ENCODE measurements at places on chromosomes 5 and 9.

DNA sequence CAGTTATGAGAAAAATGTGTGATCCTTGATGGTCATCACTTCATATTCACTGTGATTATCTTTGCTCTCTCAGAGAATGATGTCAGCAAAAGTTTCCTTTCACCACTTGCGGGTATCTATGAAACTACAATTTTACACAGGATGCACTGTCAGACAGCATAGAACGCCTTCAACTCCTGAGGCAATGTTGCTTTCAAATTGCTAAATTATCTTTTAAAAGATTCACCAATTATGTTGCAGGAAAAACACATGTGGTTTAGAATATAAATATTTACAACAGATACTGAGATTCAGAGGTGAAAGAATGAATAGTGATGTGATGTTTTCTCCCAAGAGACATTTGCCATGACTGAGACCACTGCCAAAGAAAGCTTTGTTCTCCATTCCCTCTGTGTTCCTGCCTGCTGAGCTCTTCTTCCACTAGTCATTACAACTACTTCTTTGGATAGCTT is 879.8 kb upstream of the DMAC1 start:
- DNase-seq, result no peak

- no peak for DNase-seq
Measured at GRCh38 chr5:35468811-35469210, 148.9 kb upstream of the SPEF2 start.

DNA sequence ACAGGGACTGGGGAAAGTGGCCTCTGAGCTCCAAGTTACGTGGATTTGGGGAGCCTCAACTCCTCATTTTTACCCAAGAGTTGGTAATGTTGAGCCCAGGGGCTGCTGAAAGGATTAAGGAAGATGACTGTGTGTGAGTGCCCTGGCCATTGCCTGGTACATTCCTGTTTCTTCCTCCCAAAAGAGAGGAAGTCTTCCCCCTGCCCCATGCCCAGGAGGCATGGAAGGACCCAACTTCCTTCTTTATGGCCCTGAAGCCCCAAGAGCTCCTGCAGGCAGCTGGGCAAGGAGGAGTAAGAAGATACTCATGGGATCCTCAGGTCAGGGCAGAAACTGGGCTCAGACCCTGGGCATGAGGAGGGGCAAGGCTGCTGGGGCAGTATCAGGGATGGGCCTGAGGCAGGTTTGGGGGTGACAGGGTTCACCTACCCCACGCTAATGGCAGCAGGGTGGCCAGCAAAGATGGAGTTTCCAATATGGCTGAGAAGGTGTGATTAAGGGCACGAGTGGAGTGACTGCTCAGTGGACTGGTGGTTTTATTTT is 118.3 kb upstream of the MVB12B start:
- DNase-seq, result no peak

DNA sequence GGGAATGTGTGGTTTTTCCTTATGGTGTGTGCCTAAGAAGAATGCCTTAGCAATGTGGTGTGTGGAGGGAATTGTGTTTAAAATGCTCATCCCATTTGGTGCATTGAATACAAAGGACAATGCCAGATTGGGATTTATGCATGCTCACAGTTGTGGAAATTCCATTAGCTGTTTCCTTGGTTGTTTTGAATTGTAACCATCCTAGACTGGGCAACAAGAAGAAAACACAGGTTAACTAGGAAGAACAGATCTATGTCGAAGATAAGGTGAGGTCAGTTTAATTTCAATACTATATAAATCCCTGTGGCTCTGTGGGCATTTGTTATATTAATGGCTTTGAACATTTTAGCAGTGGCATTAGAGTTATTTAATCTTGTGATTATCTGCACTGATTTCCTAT is 266.8 kb downstream of the MAT2B start:
- DNase-seq, result no peak

- no peak for DNase-seq
Measured at GRCh38 chr9:13281356-13282016, 2.0 kb upstream of the MPDZ start.

DNA sequence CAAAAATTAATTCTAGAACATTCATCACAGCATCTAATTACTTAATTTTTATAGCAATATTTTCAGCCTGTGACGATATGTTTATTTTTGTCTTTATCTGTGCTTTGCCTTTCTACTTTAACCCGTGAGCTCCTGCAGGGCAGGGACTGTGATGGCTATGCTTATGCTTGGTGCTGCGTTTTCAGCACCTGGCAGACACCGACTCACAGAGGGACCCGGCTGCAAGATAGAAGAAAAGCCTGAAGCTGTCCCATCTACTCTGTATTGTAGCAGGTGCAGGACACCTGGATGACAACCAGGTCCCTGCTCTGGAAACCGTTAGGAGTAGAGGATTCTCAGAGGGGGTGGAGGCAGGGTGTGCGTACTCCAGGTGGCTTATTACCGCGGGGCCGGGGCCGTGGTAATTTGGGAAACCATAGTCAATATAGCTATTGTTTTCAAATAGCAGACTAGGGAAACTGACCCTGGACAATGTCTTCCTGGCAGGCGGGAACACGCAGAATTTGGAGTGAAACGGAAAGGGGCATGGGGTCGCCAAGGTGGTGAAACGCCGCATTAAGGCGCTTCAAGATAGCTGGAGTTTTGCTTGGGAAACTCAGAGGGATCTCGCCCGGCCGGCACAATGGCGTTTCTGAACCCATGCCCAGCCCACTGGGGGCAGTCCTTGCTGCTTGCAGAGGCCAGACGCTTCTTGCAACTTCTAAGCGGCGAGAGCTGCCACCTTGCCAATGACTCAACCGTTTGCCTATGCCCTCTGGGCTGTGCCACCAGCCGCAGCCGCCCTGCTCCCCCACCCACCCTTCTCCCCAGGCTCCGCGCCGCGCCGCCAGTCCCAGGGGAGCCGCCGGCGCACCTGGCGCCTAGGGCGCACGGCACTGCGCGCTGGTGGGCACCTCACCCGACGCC is 140.1 kb upstream of the PALM2AKAP2 start:
- DNase-seq, result no peak

- DNase-seq, result no peak
Measured at GRCh38 chr5:76689321-76690036, 26.4 kb upstream of the F2R start.

- DNase-seq, result no peak
Measured at GRCh38 chr9:108205276-108205675, 650.5 kb downstream of the ACTL7B start.

DNA sequence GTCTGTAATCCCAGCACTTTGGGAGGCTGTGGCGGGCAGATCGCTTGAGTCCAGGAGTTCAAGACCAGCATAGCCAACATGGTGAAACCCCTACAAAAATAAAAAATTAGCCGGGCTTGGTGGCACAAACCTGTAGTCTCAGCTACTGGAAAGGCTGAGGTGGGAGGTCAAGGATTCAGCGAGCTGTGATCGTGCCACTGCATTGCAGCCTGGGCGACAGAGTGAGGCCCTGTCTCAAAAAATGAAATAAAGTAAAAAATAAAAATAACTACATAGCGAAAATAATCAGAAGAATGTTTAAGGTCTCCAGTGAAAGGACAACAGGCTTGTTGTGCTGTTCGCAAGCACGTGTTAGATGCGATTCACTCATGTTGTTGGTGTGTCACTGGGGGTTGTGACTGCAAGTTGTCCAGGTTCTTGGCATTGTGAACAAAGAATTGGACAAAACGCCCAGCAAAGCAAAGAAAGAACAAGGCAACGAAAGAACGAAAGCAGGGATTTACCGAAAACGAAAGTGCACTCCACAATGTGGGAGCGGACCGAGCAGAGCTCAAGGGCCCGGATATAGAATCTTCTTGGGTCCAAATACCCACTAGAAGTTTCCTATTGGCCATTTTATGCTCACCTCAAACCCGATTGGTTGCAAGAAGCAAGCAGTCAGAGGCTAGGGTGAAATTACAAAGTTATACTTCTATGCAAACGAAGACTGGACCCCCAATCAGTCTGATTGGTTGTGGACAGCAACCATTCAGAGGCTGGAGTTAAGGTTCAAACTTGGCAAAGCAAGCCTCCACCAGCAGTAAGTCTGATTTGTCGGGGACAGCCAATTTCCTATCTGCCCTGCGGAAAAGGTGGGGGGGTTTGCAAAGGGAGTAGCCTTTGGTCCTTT is 844 bp upstream of the MCCC2 start:
- no peak for DNase-seq

- DNase-seq, result no peak
Measured at GRCh38 chr9:106893088-106893487, 30.1 kb downstream of the ZNF462 start.

DNA sequence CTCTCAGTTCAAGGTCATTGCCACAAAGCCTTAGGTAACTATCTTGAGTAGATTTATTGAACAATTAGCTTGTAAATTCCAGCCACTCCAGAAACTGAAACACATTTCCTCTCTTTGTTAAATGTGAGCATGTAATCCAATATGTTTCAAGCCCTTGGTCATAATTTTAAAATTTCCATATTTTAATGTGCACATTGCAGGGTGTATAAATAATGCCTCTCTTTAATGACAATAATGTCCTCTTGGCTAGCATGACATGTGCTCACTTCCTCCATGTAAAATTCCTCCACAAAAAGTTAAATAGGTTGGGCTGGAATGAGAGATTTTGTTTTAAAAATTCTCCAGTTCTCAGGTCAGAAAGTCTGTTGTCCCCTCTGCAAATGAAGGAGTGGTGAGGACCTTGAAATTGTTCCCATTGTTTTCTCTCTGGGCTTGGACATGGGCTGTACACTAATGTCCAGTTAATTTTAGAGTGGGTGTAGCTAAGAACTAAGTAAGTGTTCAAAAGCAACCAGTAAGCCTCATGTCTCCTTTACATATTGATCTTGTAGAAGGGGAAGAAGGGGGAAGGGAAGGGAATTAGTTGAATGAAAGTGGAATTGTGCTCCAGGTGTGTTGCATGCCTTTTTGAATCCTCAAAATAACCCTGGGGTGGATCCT is 2.9 kb downstream of the PPP3R2 start:
- no peak for DNase-seq

- DNase-seq, result no peak
Measured at GRCh38 chr9:106069241-106069640, 374.9 kb downstream of the TMEM38B start.

GRCh38 chr9:37486616-37487548 is 1.1 kb downstream of the POLR1E start:
- DNase-seq, result no peak

GRCh38 chr5:126619781-126620180 is 19.0 kb downstream of the PHAX start:
- DNase-seq, result no peak

DNA sequence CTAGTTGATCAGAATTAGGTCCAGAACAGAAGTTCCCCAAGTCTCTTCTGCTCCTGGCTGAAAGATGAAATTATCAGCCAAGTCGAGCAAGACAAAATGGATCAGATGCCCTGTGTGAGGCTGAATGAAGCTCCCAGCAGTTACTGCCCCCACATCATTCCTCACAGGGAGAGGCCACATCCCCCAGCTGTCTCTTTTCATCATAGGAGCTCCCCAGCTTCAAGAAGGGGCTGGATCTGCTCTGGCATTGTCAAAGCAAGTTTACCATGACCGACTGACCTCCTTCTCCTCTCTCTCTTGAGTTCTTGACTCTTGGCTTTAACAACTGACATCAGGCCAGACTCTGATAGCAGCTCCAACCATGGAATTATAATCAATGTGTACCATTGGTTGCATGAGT is 133.3 kb upstream of the RAD23B start:
- no peak for DNase-seq

GRCh38 chr5:154202379-154203260 is 12.1 kb downstream of the GALNT10 start:
- no peak for DNase-seq

DNA sequence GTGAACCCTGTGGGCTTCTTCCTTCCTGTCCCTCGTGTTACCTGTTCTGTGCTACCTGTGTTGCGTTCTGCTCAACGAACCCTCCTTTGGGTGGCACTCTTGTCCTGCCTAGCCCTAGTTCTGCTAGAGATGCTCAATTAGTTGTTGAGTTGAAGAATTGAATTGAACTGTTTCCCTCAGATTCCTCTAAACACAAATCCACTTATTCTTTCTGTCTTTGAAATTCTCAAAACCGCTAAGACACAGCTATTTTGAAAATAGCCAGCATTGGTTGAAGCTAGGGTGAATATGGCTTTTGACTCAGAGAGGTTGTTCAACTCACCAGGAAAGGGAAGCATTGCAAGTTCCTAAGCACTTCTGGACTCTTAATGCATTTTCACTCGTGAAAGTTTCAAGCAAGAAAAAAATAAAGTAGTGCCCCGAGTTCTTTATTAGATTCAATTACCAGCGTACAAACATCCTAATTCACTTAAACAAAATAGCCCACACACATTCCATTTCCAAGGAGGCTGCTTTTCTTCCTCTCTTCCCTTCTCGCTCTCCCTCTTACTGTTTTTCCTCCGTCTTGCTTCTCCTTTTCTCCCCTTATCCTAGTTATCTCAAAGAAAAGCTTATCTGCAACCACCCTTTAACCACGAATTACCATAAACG is 642 bp upstream of the ITGA1 start:
- DNase-seq, result peak; percentile 32

- DNase-seq, result peak; percentile 19
Measured at GRCh38 chr9:135214706-135215105, 127.2 kb downstream of the OLFM1 start.

DNA sequence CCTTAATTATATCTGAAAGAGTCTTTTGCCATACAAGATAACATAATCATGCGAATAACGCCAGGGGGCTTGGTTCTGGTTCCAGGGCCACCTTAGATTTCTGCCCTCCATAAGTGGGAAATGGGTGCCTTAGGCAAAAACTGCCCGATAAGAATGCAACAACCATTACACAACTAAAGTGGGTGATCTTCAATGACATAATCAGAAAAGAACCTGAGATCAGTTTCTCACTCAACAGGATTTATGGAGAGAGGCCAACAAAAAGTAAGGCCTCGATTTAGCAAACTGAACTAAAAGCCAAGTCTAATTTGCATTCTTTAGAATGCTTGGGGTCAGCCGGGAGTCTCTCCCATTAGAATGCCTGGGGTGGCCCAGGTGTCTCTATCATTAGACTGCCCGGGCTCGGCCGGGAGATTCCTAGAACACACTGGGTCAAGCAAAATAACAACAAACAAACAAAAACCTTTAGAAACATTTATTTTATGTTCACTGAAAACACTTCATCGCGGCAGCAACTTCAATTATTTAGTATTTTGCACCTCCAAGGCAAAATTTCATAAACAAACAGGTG is 194.8 kb downstream of the AUH start:
- no peak for DNase-seq

DNA sequence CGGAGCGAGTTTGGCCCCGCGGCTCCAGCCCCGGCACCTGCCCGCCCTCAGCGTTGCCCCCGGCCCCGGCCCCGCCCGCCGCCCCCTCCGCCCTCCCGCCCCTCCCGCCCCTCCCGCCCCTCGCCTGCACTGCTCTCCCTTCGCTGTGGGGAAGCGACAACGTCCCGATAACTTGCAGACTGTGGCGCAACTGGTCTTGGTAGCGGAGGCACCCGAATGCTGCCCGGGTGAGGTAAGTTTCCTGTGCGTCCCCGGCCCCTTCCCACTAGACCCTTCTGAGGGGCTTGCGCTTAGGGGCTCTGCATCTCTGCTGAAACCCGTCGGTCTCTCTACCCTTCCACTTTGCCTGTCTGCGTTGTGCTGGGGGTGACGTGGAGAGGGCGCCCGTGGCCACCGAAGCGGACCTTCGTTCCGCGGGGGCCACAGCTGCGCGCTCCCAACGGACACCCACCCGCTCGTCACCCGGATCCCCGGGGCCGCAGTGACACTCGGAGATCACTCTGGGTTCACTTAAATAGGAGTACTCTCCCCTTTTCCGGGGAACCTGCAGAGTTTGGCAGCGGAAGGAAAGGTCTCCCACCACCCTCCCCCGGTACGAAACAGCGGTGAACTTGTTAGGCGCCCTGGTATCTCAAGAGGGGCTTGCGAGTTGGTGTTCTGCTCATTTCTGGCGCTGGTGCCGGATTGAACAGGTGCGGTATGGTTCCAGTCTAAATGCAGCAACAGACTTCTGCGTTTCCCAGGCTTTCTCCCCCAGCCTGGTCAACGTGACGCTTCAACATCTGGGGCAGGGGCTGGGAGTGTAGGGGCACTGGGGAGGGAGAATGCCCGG is 707 bp downstream of the PIP5K1B start:
- DNase-seq, result no peak
